ENCODE measurements at places on chromosomes 5 and 9.

DNA sequence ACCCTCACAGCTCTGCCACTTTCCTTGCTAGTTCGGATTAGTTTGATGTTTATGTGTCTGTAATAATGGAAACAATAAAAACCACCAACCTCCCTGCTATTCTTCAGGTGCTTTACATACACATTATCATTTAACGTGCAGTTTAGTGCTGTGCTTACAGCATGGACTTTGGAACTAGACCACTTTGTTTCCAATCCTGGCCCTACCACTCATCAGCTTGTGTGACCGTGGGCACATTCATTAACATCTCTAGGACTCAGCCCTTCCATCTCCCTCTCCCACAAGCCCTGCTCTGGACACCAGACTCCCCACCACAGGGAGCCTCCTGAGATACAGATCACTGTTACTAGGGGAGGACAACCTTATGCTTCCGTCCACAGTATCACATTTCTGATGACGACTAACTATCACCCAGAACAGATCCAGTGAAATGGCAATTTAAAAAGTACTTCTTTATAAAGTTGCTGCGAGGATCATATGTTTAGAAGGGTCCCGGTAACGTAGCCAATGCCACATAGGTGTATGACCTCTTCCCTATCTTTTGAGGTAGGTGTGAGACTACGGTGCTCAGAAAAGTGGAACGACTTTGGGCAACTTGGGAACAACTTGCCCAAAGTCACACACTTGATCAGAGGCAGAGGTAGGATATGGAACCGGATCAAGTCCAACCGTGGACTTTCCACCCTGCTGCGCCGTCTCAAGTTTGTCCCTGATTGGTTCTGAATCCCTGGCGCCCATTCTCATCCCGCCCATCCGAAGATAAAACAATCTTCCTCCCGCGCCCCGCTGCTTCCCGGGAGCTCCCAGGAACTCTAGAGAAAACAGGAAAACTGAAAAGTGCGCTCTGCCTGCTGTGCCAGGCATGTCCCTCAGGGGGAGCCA, 132.4 kb upstream of the NIPBL start:
- DNase-seq, result no peak

- no peak for DNase-seq
Observed at GRCh38 chr5:9712911-9713310, 82.8 kb upstream of the TAS2R1 start.

- DNase-seq, result no peak
Observed at GRCh38 chr5:177025101-177025601, 2.7 kb downstream of the ZNF346 start.

GRCh38 chr9:130446101-130446861, 1.5 kb downstream of the ASS1 start:
- no peak for DNase-seq

- no peak for DNase-seq
Observed at GRCh38 chr5:79753092-79753491, 63.5 kb downstream of the CMYA5 start.
